ENCODE measurements at places on chromosomes 4 and X.

DNA sequence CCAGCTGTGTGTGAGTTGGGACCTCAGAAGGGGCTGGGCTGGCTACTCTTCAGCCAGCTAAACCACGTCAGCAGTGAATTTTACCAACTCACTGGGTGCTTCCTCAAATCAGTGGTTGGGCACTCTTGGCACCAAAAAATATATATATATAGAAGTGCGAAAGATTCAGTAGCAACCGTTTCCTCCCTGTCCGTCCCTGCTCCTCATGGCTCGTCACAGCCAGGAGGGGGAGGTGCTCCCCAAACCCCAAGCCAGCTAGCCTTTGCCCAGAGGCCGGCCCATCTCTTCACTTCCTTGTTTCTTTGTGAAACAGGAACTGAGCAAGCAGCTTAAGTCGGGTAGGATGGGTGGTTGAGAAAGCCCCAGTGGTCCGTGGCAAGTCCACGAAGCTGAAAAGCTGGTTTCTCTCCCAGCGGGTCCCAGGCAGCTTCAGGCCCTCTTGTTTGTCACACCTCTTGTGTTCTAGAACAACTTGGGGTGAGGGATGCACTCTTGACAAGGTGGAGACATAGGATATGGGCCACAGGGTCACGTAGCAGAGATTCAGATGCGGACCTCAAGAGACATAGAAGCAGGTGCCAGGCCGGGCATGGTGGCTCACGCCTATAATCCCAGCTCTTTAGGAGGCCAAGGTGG is 6.8 kb upstream of the SASH3 start:
- DNase-seq = no peak

DNA sequence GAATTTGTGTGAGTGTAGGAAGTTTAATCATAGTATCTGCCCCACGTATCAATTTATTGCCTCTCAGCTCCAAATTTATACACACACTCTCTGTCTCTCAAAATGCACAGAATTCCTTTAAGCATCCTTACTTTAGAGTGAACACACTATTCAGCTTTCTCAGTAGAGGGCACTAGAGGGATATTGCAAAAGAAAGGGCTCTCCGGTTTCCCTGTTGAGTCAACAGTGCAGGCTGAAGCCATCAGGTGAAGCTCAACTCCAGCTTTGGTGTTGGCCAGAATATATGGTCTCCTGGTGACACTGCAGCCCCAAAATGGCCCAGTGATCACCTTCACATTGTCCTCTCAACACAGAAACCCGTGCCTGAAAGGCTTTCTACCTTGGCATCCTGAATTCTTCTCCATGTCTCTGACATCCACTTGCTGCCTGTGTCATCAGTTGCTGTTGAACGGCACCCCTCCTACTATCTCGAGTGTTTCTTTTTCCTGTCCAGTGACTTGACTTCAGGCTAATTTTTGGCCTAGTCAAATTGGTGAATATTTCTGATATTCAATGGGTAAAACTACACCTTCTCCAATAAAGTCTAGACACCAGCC is 670.5 kb downstream of the GABRG1 start:
- no peak for DNase-seq

GRCh38 chr4:100422894-100423293 is 94.9 kb downstream of the EMCN start:
- no peak for DNase-seq

- DNase-seq = no peak
Observed at GRCh38 chr4:88585917-88586316, 6.4 kb upstream of the HERC3 start.

- no peak for DNase-seq
Observed at GRCh38 chrX:103393487-103393886, 17.1 kb downstream of the BEX3 start.

Measured in stimulated activated CD4-positive, alpha-beta T cell treated with anti-CD3 and anti-CD28 coated beads, Interleukin-12 subunit alpha, Interleukin-12 subunit beta, amount 100 ng/mL, for 4 hours (primary cell).